CD4-positive, alpha-beta T cell treated with Interferon gamma for 1 hour (primary cell): ENCODE measurements at places on chromosomes 6 and 20.
A peak's percentile ranks its signal among the peaks of the same experiment; 100 is the strongest.

- DNase-seq, result no peak
Measured at GRCh38 chr20:46207793-46208192, 89.7 kb downstream of the CD40 start.

DNA sequence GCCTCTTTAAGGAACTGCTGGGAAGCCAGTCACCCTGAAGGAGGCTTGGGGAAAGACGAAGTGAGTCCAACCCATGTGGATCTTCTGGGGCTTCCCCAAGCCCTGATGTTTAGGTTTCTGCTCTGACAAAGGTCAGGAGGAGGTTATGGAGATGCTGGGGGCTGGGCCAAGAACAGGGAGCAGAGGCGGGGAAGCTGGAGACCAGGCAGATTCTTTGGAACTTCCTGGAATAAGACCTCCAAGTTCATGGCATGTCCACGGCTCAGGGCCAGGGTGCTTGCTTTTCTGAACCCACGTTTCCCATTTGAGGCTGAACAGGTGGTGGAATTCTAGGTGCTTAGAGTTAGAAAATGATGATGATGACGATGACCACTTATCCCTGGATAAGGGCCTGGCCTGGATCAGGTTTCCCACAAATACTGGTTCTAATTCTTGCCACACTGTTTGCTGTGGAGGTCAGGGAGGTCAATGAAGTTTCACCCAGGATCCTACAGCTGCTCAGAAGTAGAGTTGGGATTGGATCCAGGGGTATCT is 30.0 kb upstream of the TGM2 start:
- peak; percentile 5 for DNase-seq

GRCh38 chr6:19399406-19399805 is 437.8 kb upstream of the ID4 start:
- DNase-seq, result no peak

DNA sequence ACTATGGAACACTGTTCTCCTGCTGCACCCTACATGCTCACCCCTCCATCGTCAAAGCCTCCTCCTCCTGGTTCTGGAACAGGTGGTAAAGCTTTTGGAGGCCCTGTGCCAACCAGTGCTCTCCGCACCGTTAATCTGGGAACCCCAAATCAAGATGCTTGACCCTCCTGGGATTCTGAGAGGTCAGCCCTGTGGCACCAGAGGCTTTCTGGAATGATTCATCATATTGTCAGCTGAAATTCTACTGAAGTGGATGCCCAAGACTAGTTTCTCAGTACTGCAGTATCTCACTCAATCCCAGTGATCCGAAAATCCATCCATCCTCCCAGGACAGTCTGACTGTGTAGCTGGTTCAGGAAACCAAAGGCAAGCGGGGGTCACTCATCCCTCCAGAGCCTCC is 92.7 kb downstream of the TRERF1 start:
- DNase-seq, result no peak

GRCh38 chr20:43170771-43171170 is 18.9 kb downstream of the PTPRT start:
- no peak for DNase-seq

- no peak for DNase-seq
Measured at GRCh38 chr6:37061157-37061804, 55.8 kb downstream of the FGD2 start.

DNA sequence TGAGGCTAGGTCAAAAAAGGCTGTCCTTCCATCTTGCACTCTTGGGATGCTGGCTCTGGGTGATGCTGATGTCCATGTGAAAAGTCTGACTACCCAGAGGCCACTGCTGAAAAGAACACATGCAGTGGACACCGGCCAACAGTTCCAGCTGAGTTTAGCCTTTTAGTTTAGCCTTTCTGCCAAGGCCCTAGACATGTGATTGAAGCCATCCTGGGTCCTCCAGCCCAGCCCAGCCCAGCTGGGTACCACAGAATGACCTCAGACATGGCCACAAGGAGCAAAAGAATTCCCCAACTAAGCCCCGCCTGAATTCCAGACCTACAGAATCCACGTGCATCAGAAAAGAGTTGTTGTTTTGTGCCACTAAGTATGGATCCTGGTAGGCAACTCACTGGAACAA is 17.4 kb downstream of the PIGT start:
- no peak for DNase-seq

DNA sequence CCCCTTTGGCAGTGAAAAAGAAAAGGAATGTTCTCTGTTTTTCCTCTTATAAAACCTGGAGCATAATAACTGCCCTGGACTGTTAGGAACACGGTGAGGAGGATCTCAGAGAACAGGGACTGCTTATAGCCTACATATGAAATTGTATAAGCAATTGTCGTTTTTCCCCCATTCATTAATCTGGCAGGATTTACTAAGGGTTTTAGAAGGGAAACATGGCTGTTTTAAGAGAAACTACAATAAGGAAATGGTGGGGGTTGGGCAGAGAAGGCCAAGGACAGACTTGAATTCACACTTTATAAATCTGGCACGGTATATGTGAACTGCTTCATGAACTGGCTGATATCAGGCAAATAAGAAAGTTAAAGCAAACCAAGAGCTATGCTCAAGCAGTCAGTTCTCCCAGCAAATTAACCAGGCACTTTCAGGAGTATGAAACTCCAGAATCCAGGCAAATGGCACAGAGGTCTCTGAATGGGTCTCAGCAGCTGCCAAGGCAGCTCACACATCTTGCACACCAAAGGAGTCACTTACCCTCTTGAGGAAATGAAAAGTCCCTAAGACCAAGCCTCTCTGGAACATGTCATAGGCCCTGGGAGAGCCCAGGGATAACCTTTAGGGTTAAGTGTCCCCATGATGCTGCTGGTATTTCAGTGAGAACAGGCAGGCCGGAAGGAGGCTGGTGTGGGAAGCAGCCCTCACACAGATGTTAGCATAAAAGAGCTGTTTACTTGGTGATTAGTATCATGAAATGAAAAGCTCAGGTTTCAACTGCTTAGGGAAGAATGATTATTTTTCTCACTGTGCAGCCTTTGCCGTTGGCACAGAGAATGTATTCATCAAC is 260.5 kb upstream of the MARCKS start:
- DNase-seq, result no peak

- no peak for DNase-seq
Measured at GRCh38 chr6:1082285-1082935, 229.5 kb upstream of the FOXQ1 start.

- no peak for DNase-seq
Measured at GRCh38 chr20:58762120-58762519, 69.5 kb downstream of the NPEPL1 start.

GRCh38 chr20:46195264-46196036 is 77.3 kb downstream of the CD40 start:
- DNase-seq, result no peak

DNA sequence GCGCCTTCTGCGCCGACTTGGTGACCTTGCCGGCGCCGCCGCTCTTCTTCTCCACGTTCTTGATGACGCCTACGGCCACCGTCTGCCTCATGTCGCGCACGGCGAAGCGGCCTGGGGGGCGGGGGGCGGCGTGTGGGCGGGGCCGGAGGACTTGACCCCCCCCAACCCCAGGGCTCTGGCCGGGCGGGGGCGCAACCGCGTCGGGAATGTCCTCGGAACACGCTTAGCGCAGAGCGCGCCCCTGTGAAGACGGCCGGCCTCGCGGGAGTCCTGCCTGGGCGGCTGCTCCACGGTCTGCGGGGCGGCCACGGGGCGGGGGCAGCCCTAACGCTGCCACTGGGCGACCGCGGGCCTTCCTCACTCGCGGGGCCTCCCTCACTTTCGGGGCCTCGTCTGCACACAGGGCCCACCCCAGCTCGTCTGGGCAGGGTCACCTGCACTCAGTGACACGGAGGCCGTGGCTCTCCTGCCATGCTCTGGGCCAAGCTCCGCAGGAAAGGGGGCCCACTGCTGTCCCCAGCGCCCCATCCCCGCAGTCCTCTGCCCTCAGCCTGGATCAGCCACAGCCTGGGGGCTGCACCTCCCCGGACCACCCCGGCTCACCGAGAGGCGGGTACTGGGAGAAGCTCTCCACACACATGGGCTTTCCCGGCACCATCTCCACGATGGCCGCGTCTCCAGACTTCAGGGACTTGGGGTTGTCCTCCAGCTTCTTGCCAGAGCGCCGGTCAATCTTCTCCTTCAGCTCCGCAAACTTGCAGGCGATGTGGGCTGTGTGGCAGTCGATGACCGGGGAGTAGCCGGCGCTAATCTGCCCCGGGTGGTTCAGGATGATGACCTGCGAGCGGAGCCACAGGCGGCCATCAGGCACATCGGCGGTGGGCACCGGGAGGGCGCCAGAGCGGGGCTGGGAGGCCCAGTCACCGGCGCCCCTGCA is 10.3 kb downstream of the EEF1A2 start:
- DNase-seq, result no peak

DNA sequence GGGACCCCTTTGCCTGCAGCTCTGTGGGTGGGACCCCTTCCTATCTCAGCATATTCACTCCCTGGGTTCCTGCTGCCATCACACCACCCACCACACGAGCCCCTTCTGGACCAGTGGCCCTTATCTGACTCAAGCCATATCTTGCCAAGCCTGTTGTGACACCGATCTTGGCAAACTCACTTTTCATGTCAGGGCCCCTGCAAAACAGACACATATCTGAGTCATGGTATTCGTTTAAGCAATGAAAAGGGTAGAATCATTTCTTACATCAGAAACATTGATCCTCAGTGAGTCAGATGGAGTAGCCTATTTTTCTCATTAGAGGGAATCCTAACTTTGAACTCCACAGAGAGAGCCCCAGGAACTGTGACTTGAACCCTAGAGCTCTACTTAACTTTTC is 10.6 kb downstream of the RAET1E start:
- no peak for DNase-seq

DNA sequence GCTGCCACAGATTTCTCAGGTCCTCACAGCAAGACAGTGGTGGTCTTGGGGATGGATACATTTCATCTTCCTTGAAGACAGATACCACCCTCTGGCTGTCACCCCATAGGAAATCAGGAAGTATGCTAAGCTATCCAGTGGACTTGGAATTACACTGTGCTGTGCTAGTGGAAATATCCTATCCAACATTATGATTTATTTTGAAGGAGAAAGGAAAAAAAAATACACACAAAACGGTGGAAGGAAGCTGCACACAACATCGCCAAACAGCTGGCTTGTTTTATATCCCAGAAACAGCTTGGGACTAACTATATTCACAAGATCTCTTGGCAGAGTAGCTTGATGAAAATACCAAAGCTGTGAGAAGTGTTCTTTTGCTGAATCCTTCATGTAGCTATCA is 257.6 kb downstream of the LAMA2 start:
- no peak for DNase-seq

DNA sequence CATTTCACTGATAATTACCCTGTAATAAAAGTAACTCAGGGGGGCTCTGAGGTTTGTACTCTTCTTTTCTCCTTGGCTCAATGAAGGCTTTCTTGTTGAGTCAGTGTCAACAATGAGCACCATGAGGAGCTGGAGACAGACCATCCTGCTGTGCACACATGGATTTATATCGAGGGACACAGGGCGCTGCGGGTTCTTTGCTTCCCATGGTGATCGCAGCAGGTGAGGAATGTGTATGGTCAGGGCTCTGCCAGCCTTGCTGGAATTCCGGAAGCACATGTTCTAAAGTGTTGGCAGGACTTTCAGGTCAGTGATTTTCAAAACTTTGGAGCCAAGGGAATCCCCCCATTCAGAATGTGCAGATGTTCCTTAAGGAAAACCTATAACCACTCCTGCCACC is 27.1 kb downstream of the SMOC2 start:
- DNase-seq, result no peak

DNA sequence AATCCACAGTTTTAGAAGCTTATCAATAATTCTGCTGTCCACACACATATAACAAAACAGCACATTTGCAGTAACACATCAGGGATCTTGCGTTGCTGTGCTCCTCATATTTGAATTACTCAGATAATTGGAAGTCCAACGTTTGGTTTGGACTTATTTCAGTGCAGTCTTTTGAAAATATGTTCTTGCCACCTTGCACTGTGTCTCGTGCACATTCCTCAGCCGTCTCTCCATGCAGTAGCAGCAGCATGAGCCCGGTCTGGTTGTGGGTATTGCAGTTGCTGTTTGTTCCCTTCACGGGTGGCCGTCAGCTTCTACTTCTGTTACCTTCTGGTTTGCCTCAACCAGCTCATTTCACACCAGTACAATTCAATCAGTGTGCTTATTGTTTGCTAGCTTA is 215.5 kb downstream of the SLC24A3 start:
- DNase-seq, result no peak

GRCh38 chr6:47028835-47029360 is 13.2 kb downstream of the ADGRF1 start:
- DNase-seq, result no peak

DNA sequence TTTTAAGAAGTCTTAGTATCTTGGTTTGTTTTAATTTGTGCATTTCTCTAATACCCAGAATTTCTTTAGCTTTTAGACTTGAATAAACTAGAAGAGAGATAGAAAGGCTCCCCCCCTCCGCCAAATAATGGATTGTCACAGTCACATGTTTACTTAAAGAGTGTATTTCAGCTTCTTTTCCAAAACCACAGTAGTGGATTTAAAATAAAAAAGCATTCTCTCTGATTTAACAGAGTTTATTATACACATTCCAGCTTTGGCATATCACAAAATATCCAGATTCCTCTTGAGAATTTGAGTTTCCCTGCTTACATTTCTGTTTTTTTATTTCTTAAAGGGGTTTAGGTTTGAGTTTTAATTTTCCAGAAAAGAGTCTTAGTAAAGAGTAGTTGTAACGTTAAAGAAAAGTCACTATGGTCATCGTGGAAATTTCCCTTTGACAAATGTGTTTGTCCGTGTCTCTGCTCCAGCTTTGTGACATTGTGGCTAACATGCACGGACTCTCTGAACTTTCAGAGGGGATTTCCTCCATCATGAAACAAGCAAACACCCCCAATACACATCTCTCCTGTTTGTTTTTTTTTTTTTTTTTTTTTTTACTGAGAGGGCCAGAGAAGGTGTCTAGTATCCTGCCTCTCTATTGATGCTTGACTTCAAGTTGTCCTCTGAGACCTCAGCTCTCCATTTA is 113.5 kb upstream of the SUPT3H start:
- no peak for DNase-seq
